C1 segment of cervical spinal cord (tissue), 14 donors: ENCODE measurements at places on chromosomes 16 and 17.

- no peak for DNase-seq
These were observed 99.5 kb downstream of the SYCE1L start for GRCh38 chr16:77298418-77299360.

GRCh38 chr17:37576281-37576680, 32.9 kb downstream of the SYNRG start:
- no peak for DNase-seq

- no peak for DNase-seq
These were observed 999.2 kb upstream of the GOT2 start for GRCh38 chr16:59733321-59733720.

DNA sequence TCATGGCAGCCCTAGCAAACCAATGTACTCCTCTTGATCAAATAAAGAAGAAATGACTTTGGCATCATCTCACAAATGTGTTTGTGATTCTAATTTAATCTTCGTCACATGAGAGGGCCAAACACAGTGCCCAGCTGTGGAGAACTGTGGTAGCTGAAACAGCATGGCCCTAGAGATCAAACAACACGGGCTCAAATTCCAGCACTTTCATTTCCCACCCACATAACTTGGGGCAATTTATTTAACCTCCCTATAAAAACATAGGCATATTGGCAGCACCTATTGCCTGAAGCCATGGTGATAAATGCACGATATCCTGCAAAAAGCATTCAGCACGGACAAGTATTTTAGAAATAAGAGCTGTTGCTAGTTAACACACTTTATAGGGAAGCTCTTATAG, 2.5 kb downstream of the ACSM1 start:
- DNase-seq: no peak

DNA sequence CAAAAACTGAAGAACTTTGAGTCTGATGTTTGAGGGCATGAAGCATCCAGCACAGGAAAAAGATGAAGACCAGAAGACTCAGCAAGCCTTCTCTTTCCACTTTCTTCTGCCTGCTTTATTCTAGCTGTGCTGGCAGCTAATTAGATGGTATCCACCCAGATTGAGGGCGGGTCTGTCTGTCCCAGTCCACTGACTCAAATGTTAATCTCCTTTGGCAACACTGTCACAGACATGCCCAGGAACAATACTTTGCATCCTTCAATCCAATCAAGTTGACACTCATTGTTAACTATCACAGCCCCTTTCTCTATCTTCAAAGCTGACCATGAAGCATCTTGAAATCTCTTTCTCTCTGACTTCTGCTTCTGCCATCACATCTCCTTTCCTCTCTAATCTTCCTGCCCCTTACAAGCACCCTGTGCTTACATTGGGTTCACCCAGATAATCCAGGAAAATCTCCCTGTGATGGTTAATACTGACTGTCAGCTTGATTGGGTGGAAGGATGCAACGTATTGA, 115.9 kb upstream of the CDH13 start:
- no peak for DNase-seq

DNA sequence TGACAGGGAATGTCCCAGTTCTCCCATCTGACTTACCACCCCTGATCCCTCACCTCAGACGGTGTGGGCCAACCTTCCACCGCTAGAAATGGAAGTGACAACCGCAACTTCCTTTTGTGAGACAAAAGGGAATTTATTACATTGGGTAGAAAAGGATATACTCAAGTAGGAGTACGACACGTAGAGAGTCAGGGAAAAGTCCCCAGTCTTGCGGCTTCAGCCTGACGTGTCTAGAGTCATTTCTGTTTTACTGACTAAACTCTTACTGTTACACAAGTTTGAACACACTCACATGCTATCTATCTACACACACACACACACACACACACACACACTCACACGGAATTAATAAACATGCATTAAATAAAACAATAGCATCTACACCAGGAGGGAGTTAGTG, 178.9 kb downstream of the COPRS start:
- no peak for DNase-seq

- DNase-seq: no peak
These were observed 330.2 kb downstream of the GRIN2A start for GRCh38 chr16:9852003-9852402.

GRCh38 chr17:74187761-74188160, 15.7 kb upstream of the RPL38 start:
- DNase-seq: no peak

GRCh38 chr16:89616623-89617022, 3.2 kb downstream of the DPEP1 start:
- no peak for DNase-seq

DNA sequence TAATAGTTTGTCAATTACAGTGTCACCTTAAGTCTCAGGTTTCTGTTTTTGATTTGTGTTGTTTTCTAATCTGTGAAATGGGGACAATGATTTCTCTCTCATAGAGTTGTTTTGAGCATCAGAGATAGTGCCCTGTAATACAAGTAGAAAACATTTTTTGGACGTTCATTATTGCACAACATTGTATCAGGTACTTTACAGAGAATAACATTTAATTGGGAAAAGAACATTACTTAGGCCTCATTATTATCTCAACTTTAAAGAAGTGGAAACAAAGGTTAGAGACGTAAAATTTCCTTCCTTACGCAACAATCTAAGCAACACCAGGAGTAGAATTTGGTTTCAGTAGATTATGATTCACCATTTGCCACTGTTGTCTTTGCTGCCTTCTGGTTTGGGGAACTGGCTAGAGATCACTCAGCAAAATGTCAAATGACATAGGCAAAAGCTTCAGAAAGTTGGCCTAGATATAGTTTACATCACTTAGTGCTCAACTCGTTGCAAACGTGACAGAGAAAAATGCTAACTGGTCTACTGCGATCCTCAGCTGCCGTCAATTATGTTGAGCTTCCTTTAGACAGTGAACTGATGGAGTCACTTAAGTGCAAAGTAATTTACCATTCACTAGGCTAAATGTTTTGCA, 1026.8 kb downstream of the CDH11 start:
- no peak for DNase-seq

DNA sequence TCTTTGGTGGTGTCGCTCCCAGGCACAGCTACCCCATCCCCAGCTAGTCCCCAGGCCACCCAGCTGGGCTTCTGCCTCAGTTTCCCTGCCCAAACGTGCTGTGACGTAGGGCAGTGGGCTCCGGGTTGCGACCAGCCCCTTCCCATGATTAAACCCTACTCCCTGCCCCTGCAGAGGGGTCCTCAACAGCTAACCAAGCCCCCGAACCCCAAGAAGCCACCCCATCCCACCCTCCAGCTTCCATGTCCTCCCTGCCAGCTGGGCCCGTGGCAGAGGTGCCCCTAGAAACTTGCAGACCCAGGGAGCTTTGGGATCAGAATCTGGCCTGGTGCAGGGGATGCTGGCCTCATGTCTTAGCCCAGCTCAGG, 879 bp upstream of the NTN3 start:
- no peak for DNase-seq

DNA sequence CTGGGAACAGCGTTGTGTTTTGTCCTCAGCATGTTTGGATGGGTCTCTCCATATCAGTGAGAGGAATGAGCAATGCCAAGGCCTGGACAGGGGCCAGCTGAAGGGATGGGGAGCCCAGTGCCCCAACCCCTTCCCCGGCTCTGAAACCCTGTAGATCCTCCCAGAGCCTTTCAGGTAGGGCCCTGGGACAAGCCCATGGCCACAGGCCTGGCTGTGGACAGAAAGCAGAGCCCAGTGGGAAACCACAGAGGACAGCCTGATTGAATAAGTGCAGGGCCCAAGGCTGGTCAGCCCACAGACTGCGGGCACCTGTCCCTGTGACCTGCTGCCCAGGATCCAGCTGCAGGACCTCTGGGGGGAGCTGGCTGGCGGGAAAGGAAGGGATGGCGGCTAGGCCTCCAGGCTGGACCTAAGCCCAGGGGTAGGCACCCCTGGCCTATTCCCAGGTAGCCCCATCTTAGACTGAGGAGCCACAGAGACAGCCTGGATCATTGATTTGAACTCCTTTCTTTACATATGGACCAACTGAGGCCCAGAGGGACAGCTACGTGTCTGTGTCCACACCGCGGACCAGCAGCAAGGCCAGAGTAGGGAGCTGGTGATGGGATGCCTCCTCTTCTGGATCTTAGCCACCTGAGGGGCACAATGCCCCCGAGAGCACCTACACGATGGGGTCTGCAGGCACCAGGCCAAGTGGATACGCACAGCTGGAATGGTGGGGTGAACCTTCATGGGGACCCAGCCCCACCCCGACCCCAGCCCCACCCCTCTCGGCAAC, 1.3 kb downstream of the CCDC102A start:
- DNase-seq: no peak

DNA sequence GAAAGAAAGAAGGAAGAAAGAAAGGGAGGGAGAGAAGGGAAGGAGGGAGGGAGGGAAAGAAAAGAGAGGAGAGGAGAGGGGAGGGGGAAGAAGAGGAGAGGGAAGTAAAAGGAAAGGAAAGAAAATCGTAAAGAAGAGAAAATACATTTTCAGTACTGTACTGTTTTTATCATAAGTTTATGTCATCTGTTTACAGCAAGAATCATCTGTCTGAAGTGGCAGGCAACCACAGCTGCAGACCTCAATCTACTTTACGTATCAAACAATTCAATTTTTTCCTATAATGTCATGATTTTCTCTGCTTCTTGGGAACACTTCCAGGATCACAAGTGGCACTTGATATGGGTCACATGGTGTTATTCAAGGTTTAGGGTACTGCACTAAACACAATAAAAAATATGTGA, 58.3 kb downstream of the USP32 start:
- DNase-seq: no peak

GRCh38 chr16:4651827-4652226, 27.2 kb downstream of the MGRN1 start:
- DNase-seq: no peak

DNA sequence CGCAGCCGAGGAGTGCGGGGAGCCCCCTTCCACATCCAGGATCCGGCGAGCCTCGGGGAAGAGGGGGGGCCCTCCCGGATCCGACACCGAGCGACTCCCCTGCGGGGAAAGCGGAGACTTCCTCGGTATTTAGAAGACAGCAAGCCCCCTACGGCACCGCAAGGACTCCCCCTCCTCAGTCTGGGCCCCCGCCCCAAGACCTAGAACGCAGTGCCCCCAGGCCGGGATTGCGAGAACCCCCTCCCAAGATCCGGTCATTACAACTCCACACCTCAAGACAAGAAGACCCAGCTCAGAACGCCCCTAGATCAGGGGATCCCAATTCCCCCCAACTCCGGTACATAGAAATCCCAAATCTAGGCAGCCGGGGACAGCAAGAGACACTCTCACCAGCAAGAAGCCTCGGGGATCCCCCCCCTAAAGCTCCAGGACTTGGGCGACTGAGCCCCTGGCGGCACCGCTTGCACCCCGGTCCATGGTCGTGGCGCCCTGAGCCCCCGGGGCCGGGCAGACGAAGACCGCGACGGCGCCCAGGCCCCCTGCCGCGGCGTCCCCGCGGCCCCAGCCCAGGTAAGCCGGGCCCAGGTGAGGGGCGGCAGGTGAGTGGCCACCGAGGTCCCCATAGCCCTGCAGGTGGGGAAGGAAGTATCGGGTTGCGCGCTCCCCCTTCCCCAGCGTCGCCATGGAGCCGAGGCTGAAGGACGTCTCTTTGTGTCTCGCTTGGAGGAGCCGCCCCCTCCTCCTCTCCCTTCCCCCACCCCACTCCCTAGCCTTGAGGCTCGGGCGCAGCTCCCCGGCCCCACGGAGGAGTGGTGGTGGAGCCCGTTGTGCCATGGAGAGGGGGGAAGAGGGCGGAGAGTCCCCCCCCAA, 641 bp downstream of the SBK1 start:
- no peak for DNase-seq

DNA sequence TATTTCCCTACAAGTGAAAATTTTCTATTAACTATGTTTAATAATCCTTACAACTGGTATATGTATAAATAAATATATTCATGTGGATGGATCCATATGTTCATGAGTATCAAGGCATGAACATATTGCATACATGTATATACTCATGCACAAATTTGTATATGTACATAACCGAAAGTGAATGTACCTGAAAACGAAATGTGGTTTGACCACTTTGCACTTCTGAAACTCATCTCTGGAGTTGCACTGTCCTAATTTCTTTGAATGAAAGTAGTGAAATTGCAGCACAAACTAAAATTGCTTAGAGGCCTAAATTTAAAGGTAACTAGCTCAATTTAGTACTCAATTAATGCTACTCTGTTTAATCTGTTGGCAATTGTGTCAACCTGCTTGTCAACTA, 27.4 kb upstream of the GNAO1 start:
- no peak for DNase-seq

DNA sequence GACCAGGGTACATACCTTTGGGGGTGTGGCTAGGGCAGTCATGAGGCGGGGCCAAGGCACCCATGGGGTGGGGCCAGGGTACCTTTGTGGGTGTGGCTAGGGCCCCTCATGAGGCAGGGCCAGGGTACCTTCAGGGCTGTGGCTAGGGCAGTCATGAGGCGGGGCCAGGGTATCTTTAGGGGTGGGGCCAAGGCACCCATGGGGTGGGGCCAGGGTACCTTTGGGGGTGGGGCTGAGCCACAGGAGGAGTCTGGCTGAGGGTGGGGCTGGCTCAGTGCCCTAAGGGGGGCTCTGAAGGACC, 3.5 kb downstream of the GNG13 start:
- no peak for DNase-seq

- no peak for DNase-seq
These were observed 19.8 kb upstream of the ABCA5 start for GRCh38 chr17:69346766-69347165.

GRCh38 chr16:70790815-70791214, 10.1 kb downstream of the VAC14 start:
- DNase-seq: no peak

DNA sequence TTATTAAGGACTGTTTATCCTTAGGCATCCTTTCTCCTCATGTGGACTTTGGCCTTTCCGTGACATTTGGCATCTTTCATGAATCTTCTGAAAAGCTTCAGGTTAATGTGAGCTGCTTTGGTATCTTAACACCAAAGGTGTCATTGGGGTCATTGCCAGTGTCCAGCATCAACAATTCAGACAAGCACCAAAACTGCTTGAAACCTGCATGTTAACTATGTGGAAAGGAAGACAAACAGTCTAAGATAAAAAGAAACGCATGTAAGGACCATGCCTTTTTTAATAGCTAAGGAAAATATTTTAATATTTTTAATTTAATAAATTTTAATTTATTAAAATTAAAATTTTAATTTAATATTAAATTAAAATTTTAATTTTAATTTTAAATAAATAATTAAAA, 7.9 kb downstream of the ALOX12 start:
- DNase-seq: no peak

DNA sequence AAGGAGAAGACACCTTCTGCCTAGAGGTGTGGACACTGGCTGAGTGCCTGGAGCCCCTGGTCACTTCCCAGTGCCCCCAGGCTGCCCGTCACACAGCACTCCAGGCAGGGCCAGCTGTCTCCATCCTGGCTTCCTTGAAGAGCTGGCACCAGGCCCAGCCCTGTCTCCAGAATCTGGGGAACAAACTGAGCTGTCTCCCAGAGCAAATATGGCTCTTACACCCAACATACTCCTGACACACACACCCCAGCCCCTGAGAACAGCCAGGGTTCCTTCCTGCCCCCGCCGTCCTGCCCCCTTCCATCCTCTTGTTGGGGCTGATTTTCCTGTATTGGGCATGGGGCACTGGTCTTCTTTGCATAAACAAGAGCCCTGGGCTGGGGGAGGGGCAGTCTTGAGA, 9.1 kb downstream of the NHERF1 start:
- DNase-seq: no peak
